ENCODE measurements at places on chromosomes 7 and 10. TPM values are rescaled to one million over a fixed set of nuclear protein-coding genes. Genes with fewer than 3 reads are reported as not detected.

DNA sequence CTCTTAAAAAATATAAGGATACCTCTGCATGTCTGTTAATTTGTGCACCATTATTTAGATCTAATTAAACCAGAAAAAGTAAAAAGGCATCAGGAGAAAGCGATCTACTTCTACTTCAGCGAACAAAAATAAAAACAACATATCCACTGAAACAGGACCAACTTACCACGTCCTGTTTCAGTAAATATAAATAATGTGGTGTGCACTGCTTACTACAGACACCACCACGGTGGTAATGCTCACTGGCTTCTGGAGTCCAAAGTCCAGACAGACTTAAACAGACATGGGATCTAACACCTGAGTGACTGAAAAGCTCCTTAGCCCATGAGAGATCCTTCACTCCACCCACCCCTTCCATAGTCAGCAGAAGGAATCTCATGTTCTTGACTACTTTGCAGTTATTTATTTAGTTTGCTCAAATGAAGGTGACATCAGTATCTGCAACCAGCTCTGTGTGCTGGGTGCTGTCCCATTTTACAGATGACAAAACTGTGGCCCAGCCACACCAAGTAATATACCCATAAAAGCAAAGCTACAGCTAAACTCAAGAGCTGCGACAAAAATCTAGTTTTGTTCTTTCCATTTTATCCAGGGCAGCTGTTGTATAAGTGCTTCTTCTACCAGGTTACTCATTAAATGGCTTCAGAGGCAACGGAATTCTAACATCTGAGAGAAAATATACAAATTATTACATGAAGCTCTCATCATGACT is 62.1 kb upstream of the NCAPG2 start:
- no peak for DNase-seq

GRCh38 chr10:85317827-85318226 is 989.4 kb downstream of the CCSER2 start:
- no peak for DNase-seq

DNA sequence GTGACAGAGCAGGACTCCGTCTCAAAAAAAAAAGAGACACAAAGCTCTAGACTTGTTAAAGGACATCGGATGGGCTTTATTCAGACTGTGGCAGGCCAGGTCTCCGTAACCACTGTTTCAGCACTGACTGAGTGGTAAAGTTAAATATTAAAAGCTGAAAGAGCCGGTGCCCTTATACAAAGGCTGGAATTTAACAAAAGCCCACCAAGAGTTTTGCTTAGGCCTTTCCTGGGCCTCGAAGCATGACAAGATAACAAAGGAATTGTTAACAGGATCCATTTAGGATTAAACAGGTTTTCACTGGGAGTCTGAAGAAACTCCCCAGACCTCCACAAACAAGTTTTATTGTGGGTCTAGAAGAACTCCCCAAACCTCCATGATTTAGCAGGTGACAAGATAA is 727.8 kb downstream of the TYW1 start:
- no peak for DNase-seq

GRCh38 chr7:44769776-44770294 is 21.2 kb downstream of the ZMIZ2 start:
- no peak for DNase-seq

The AKR1C8 gene
- total RNA-seq: not detected

The ZNF3 gene
- total RNA-seq: 37.2 TPM

DNA sequence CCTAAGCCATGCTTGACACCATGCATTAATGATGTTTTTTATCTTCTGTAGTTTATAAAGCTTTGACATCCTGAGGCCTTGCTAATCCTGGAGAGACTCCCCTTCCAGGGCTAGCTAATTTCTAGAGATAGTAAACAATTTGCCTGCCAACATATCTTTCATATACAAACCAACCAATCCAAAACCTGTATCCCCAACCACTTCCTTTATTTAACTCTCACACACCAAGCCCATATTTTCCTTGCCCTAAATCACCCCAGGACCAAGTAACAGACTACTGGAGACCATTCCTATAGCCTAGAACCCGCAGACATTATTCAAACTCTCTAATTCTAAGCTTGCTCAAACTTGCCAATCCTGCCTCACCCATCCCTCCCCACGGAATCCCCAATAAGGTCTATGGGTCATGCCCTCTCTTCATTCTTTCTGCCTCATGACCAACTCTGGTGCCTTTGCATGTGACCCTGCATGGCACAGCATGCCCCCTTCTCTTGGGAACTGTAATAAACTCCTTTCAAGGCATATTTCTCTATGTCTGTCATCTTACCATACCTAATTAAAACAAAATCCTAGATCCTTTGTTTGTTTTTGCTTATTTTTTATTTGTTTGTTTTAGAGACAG is 116.6 kb upstream of the CACUL1 start:
- no peak for DNase-seq

DNA sequence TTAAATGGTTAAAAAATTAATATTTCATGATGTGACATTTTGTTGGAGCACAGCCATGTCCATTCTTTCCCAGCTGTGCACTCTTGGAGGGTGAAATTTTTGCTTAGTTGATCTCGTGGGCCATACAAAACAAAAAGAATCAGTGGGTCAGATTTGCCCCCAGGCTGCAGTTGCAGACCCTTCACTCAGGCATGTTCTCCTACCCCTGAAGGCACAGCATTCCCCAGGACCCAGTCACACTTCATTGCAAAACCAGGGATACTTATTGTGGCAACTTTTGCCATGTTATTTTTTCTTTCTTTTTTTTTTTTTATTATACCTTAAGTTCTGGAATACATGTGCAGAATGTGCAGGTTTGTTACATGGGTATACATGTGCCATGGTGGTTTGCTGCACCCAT is 6.0 kb downstream of the TAS2R40 start:
- DNase-seq: no peak
